Stimulated activated CD8-positive, alpha-beta memory T cell treated with anti-CD3 and anti-CD28 coated beads, Interleukin-7, amount 100 ng/mL, for 1 hour (primary cell): ENCODE measurements at places on chromosomes 5 and 9.

GRCh38 chr5:113153512-113154097, 177.0 kb downstream of the DCP2 start:
- DNase-seq = no peak

GRCh38 chr5:111680737-111681413, 76.1 kb downstream of the NREP start:
- no peak for DNase-seq

DNA sequence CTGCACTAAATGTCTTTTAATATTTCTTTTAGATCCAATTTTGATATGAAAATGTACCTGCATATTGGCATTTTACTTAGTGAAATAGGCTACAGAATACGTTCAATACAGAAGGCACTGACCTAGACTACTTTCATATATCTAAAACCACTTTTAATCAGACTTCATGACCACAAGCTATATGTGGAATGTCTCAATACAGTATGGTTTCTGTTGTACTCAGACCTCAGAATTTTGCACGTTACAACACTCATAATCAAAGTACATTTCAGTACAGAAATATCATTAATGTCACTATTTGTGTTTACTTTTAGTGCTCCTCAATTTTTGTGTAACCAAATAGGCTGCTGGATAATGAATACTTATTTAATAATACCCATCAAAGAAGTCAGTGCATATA, 74.8 kb downstream of the MEF2C start:
- DNase-seq = no peak

GRCh38 chr5:73312146-73312871, 136.3 kb downstream of the FOXD1 start:
- DNase-seq = no peak

- no peak for DNase-seq
Observed at GRCh38 chr5:122933956-122934355, 88.5 kb downstream of the SNX24 start.

DNA sequence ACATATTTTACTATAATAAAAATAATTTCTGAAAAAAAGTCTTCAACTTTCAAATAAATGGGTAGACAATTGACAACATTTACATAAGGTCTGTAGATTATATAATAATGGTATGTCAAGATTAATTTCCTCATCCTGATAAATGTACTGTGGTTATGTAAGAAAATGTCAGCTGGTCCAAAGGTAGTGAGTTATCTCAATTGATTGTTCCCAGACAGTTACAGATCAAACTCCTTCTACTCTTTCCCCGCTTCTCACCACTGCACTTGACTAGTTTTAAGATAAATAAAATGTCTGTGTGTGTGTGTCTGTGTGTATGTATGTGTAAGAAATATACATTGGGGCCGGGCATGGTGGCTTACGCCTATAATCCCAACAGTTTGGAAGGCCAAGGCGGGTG, 16.4 kb upstream of the MARCHF6 start:
- DNase-seq = no peak

GRCh38 chr9:101342595-101342994, 42.2 kb downstream of the BAAT start:
- DNase-seq = no peak

DNA sequence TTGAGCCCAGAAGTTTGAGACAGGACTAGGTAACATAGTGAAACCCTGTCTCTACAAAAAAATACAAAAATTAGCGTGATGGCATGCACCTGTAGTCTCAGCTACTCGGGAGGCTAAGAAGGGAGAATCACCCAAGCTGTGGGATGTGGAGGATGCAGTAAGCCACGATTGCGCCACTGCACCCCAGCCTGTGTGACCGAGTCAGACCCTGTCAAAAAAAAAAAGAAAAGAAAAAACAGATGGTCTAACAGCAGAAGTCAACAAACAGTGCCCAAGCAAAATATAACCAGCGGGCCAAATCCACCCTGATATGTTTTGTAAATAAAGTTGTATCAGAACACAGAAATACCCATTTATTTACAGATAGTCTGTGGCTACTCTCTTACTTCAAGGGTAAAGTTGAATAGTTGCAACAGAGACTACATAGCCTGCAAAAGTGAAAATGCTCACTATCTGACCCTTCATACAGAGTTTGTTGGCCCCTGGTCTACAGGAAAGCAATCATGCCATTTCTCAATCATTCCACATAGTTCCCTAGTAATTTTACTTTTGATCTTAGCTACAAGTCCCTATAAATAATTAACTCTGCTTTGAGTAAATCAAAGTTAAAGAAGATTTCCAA, 383.7 kb downstream of the TLE1 start:
- no peak for DNase-seq

- no peak for DNase-seq
Observed at GRCh38 chr5:118325931-118326330, 662.4 kb downstream of the DTWD2 start.

GRCh38 chr9:69331444-69331843, 6.4 kb downstream of the ENTREP1 start:
- no peak for DNase-seq

DNA sequence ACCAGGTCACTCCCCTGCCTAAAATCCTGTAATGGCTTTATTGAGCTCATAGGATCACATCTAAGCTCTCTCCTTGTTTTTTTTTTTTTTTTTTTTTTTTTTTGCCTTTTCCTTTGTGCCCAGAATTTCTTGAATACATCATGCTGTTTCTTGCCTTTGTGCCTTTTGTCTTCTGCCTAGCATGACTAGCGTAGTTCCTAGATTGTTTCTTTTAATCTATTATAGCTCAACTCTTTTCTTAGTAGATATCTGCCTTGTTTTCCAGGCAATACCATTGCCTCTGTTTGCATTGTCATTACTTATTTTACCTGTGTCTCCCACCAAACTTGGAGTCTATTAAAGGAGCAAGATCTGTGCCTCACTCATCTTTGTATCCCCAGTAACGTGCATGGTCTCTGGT, 106.1 kb upstream of the C9orf72 start:
- DNase-seq = no peak

GRCh38 chr9:105713260-105714019, 19.1 kb downstream of the TMEM38B start:
- DNase-seq = no peak

- no peak for DNase-seq
Observed at GRCh38 chr9:130336027-130336610, 70.6 kb downstream of the HMCN2 start.

GRCh38 chr9:115135821-115136778, 18.1 kb upstream of the TNC start:
- no peak for DNase-seq

- DNase-seq = no peak
Observed at GRCh38 chr9:134809292-134809691, 71.3 kb upstream of the FCN2 start.

DNA sequence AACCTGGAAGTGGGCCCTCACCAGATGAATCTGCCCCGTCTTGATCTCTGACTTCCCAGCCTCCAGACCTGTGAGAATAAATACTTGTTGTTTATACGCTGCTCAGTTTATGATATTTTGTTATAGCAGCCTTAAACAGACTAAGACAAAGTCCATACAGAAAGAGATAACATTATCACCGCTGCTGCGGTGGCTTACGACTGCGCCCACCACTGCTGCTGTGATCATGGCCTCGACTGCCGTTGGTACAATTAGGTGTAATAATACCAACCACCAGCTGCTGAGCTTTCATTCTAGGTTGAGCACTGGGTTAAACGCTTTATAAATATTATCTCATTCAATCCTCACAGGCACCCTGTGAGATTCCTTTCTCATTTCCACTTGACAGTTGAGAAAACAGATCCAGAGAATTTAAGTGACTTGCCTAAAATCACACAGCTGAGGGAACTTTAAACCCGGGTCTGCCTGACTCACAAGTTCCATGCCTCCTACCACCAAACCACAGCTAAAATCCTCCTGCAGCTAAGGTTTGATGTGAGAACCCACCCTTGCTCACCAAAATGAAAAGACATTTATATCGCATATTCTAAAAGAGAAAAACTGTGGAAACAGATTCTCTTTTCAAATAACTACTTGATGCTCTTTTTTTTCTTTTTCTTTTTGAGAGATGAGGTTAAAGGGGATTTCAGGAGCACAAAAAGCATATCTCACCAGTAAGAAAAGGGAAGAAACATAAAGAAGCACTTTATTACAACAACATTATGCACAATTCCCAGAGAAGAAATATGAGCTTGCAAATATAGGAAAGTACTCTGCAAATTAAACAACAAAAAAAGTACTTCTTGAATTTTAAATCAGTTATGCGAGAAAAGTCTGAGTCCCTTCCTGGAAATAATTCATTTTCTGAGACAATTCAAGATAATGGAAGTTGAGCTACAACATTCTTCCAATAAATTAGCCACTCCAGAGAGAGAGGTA, 23.9 kb downstream of the GOLM1 start:
- no peak for DNase-seq

GRCh38 chr5:160921-161802, 30.1 kb upstream of the LRRC14B start:
- no peak for DNase-seq

DNA sequence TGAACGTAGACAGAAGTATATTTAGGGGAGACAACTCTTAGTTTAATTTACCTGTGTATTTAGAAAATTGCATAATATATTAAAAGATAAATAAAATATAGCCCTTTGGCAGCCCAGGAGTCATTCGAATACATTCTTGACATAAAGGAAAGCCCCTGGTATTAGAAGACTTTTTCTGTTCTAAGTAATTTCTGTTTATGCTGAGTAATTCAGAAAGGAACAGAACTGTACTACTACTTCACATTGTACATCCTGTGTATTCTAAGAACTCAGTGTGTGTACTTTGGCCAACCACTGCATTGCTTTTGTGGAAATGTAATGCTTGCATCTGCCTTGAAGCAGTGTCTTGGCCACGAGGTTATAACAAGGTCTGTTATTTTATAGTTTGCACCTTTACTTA, 136.4 kb downstream of the KDM4C start:
- DNase-seq = no peak

GRCh38 chr9:95181226-95181818, 136.2 kb downstream of the FANCC start:
- DNase-seq = no peak

DNA sequence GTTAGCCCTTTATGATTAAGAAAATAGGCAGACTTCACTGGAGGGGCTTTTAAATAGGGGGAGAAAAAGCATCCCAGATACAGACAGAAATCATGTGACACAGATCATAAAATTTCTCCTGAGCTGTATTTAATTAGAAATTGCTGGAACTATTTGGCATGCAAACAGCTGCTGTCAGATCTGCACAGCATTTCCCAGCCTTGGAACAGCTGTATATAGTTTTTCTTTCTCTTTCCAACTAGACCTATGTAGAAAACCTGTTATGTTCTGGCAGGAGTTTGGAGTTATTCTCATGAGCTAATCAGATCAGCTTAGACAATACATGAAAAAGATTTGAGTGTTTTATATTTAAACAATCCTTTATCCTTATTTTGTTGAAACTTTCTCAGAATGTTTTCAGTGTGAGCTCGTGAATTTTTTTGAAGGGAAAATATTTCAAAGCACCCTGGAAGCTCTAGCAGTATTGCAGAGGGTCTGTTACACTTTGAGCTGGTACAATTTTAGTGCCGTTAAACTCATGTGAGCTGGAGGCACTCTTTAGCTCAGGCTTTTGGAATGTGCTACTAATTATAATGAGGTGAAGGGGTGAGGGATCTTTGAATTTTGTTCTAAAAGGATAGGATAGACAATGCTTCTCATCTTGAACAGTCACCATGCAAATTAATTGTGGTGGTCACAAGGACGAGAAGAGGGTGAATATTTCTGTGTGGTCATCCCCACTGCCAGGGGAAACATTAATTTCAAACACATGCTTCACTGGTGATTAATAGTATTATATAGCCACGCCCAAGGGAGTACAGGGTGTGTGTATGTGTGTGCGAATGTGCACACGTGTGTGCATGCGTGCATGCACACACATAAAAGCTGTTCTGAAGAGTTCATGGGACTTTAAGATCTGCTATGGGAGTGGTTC, 239.4 kb upstream of the FBXL7 start:
- no peak for DNase-seq

DNA sequence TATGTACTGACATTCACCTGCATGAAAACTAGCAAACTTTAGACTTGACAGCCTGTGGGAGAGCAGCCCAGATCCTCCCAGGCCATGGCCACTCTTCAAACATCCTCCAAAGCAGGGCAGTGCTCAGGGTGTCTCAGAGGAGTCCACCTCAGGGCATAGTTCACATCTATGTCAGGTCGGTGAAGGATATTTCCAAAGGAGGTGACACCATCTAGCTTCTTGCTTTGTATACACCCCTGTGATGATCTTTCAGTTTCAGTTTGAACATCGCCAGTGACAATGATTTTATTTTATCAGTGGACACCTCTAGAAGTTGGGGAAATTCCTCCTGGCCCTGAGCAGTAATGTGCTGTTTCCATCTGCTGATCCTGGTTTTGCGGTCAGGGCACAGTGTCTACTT, 20.1 kb downstream of the CDK20 start:
- no peak for DNase-seq

- no peak for DNase-seq
Observed at GRCh38 chr9:112755016-112755427, 4.5 kb downstream of the SNX30 start.

DNA sequence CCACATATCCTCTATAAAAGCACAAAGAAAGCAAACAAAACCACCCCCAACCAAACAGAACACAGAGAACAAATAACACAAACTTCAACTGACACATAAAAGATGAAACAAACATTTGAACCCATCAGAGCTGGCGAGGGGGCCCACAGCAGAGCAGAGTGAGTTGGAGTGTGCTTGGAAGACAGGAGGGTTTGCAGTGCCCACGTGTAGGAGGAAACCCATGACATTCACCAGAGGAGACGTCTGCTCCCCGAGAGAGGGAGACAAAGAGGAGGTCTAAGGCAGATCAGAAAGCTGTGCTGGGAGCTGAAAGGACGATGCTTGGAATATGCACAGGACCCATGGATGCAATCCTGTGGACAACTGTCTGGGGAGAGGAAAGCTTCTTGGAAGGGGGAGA, 27.0 kb downstream of the MRPL36 start:
- DNase-seq = no peak

GRCh38 chr9:17380126-17380861, 198.6 kb upstream of the SH3GL2 start:
- DNase-seq = no peak

GRCh38 chr9:96122751-96123150, 179.2 kb downstream of the HSD17B3 start:
- DNase-seq = no peak

DNA sequence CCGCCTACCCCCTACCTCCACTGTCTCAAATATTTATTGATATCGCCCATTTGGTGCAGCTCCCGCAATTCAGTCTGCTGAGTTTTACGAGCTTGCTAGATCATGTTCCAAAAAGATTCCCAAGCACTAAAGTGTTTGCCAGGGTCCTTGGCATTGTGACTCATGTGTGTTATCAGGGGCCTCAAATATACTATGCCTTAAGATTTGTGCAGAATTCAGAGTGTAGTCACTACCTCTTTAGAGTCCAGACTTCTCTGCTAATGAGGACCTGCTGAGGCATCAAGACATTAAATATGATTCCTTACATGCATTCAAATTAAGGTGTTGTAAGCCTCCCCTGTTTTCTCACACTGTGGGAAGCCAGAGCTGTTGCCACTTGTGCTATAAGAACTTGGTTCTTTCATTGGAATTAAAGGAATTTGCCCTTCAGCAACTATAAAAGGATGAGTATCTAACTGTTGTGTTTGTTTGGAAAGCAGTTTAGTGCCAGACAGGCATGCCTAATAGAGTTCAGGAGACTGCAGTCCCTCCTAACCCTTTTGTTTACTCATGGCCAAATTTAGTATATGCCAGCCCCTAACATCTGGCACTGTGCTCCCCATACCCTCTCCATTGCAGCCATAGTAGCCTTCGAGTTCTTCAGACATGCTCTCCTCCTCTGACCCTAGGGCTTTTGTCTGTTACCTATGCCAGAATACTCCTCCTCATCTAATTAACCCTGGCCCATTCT, 316.4 kb downstream of the NR3C1 start:
- no peak for DNase-seq
